Mesothelial cell of epicardium (in vitro differentiated cells): ENCODE measurements at places on chromosomes 3 and 15.

DNA sequence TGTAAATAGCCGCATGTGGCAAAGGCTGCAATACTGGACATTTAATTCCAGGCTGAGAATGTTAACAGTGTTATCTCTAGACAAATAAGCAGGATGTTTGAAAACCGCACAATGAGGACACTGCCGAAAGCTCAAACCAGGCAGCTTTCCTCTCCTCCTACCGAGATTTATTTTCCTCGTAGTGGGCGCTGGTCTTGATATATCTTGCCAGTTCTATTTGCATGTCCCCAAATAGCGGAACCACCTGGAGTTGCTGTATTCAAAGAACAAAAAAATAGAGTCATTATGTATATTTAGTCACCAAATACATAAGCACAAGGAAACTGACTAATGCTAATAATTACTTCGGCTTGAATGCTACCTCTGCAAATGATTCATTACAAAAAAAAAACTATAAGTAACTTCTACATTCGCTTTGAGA is 46.5 kb downstream of the CYFIP1 start:
- no peak for DNase-seq

DNA sequence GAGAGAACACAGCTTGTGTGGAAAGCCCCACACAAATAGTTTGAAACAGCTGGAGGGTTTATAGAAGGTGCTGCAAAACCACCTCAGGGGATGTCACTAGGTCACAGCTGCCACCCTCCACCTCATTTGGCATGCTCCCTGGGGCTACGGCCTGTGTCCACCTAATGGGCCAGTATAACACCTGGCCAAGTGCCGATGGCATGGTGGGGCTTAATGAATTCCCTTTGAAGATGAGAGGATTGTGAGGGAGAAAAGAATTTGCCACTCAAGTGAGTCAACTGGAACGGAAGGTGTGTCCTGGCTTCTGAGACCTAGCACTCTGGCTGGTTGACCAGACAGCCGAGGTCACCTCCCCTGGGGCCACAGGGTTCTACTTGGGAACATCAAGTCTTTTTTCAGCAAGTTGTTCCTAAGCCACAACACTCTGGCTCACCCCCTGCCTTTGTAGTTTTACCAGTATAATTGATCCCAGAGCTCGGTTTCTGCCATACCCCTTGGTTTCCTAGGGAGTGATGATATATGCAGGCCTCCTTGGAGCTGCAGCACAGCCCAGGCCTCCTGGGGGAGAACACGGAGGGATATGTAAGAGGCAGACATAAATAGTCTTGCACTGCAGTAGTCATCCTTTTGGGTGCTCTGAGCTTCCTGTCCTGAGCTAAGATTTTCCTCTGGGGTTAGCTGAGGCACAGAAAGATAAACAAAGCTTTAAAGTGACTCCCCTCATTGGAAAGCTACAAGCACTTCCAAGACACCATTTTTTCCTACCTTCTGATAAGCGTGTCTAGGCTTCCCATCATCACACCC is 178.2 kb upstream of the LPP start:
- no peak for DNase-seq

DNA sequence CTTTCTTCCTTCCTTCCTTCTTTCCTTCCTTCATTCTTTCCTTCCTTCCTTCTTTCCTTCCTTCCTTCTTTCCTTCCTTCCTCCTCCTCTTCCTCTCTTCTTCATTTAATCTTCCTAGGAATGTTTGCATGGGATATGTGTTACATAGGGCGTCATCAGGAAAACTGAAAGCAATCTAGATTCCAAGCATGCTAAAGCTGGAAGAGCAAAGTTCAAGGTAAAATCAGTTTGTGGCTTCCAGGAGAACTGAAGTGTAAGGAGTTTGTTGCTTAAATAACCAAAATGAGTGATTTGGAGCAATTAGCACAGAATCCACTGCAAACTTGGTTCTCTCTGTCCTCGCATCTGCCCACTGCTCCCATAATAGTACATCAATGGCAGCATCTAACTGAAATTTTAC is 716.2 kb downstream of the GBE1 start:
- no peak for DNase-seq

DNA sequence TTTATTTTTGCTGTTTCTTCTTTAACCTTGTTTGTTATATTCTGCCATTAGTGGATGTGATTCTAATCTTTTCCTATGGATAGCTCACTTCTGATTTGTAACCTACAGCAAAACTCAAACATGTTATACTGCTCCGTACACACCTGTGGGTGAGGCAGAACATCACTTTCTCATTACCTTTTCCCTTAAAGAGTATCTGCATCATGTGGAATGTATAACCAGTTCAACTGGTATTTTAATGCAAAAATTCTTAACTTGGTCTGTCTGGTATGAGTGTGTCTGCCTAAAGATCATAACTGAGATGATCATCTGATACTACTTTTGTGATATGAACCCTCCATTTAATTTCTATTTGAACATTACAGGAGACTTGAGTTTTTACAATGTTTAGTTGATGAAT is 13.0 kb upstream of the UPK1B start:
- DNase-seq: no peak

GRCh38 chr15:53910236-53910849 is 67.9 kb upstream of the UNC13C start:
- DNase-seq: no peak

GRCh38 chr15:39172380-39173281 is 408.2 kb upstream of the THBS1 start:
- DNase-seq: no peak

DNA sequence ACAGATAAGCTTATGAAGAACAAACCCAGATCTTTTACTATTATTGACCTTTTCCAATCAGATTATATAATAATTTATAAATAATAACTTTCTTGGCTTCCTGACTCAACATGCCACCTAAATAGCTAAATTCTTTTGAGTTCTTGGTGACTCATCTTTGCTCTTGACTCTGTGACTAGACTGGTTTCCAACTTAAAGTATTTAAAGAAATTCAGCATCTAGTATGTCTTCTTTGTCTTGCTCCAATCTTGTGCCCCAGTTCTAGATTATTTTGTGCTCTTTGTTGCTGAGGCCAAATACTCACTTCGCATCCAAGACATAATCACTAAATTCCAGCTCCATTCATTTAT is 483.2 kb upstream of the TBL1XR1 start:
- DNase-seq: no peak

DNA sequence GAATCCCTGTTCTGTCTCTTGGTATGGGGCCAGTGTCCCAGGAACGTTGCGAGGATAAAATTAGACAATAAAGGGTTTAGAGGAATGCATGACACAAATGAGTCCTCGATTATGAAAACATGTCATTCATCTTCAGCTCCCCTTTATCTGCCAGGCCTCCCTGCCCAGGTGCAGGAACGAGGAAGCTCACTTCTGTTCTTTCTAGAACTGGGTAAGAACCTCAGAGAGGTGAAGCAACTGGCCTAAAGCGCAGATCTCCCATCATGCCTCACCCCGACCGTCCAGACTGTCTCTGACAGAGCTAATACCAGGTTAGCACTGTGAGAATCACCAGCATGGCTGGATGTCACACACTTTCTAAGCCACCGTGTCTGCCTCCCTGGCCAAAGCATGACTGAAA is 1.5 kb upstream of the ITIH1 start:
- no peak for DNase-seq

GRCh38 chr3:50254577-50255250 is 14.2 kb upstream of the SEMA3B start:
- DNase-seq: no peak

DNA sequence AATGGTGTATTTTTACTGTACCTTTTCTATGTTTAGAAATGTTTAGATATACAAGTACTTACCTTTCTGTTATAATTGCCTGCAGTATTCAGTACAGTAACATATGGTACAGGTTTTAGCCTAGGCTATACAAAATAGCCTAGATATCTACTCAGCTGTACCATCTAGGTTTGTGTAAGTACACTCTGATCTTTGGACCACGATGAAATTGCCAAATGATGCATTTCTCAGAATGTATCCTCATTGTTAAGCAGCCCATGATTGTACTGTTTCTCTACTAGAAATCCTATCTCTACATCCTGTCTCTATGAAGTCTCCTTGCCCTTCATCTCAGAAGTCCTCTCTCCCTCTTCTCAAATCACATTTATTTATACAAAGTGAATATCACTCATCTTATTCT is 32.8 kb upstream of the ZCWPW2 start:
- DNase-seq: no peak

- DNase-seq: no peak
These were observed 31.8 kb upstream of the CRTC3 start for GRCh38 chr15:90497912-90498311.

- no peak for DNase-seq
These were observed 66.9 kb downstream of the KCNAB1 start for GRCh38 chr3:156187146-156187769.

DNA sequence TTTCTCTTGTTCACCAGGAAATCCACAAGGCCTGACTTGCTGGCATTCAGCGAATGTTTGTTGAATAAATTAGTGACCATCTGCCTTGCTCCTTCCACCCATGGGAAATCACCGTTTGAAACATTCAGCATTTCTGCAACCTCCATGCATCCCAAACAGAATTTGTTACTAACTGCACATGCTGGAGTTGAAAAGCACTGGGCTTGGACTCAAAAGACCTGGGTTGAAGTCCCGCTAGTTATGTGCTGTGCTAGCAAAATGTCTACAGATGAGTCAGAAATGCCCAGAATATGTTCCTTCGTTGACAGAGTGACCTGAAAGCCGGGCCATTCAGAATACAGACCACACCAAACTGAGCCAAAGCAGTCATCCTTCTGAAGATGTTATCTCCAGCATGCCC is 144.6 kb downstream of the ALDH1A2 start:
- DNase-seq: no peak

- no peak for DNase-seq
These were observed 19.6 kb upstream of the SUCLG2 start for GRCh38 chr3:67674055-67674454.

DNA sequence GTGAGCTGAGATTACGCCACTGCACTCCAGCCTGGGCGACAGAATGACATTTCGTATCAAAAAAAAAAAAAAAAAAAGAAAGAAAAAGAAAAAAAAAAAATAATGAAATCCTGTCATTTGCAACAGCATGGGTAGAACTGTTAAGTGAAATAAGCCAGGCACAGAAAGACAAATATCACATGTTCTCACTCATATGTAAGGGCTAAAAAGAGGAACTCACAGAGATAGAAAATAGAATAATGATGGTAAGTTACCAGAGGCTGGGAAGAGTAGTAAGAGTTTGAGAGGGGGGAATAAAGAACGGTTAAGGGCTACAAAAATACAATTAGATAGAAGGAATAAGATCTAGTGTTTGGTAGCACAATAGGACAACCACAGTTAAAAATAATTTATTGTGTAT is 19.7 kb downstream of the DENND6A start:
- no peak for DNase-seq

GRCh38 chr3:132343018-132343612 is 25.9 kb downstream of the ACP3 start:
- peak; percentile 50 for DNase-seq

- no peak for DNase-seq
These were observed 72.6 kb upstream of the TNFSF10 start for GRCh38 chr3:172595664-172596393.

DNA sequence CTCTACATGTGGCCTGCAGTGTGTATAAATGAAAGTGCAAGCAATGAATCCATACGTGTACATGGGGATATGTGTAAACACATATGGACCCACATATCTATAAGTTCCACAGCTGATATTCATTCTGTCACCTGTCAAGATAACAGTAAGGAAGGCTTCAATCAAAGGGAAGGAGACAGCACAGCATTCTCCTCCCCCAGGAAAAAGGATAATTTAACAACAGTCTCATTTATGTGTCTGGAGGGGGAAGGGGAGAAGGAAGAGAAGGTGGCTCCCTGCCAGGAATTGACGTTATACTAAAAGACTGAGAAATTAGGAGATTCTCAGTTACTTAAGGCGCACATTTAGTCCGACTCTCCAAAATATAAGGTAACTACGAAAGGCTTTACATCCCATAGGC is 345.9 kb downstream of the FOXP1 start:
- DNase-seq: no peak

DNA sequence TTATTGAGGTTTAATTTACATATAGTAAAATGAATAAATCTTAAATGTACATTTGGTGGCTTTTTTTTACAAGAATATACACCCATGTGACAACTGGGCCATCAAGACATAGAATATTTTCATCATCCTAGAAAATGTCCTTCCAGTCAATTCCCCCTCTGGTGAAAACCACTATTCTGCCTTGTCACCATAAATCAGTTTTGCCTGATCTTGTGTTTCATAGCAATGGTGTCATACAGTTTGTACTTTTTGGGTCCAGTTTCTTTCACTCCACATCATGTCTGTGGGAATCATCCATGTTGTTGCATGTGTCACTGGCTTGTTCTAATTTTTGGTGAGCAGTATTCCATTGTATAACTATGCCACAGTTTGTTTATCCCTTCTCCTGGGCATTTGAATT is 133.1 kb downstream of the PDCD6IP start:
- no peak for DNase-seq

DNA sequence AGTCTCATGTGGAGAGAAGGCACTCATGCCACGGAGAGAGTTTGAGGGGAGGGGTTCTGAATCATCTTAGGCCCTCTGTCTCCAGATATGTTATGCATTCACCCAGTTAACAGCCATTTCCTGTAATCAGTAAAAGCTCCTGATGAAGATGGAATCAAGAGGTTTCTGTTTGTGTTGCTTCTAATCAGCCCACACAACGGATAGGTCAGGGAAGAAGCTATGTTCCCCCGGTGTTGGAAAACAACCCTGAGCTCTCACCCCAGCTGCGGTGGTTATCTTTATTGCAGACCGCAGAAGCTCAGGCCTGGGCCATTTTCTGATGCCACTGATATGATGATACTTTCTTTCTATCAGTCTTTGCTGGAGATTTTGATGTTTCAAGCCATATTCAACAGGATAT is 338.5 kb upstream of the ONECUT1 start:
- DNase-seq: no peak

DNA sequence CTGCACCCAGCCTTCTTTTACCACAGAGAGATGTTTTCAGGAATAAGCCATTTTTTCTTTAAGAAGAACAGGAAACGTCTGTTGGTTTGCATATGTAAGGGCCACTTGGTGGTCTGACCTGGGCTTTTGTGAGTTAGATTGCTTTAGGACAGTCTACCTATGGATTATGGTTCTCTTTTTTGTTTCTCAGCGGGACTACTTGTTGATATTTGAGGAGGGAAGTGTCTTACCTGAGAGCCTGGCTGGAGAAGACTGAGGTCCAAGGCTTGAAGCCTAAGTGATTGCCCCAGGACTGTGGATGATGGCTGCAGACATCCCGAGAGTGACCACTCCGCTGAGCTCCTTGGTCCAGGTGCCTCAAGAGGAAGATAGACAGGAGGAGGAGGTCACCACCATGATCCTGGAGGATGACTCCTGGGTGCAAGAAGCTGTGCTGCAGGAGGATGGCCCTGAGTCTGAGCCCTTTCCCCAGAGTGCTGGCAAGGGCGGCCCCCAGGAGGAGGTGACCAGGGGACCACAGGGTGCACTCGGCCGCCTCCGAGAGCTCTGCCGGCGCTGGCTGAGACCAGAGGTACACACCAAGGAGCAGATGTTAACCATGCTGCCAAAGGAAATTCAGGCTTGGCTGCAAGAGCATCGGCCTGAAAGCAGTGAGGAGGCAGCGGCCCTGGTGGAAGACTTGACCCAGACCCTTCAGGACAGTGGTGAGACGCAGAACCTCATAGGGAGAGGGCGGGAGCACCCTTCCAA is 3.0 kb downstream of the ZSCAN2 start:
- no peak for DNase-seq

GRCh38 chr3:4629095-4630007 is 136.2 kb downstream of the ITPR1 start:
- no peak for DNase-seq

GRCh38 chr3:39106851-39107387 is 508 bp downstream of the GORASP1 start:
- peak; percentile 46 for DNase-seq

GRCh38 chr3:126274735-126275619 is 82.2 kb downstream of the KLF15 start:
- no peak for DNase-seq

- DNase-seq: no peak
These were observed 23.8 kb upstream of the ANXA2 start for GRCh38 chr15:60421544-60421943.
